Foreskin keratinocyte (primary cell): ENCODE measurements at places on chromosomes 13 and 19. TPM values are rescaled to one million over a fixed set of nuclear protein-coding genes. Genes with fewer than 3 reads are reported as not detected.
A peak's percentile ranks its signal among the peaks of the same experiment; 100 is the strongest.

GRCh38 chr19:13176345-13176744 is 26.1 kb downstream of the IER2 start:
- DNase-seq = no peak

DNA sequence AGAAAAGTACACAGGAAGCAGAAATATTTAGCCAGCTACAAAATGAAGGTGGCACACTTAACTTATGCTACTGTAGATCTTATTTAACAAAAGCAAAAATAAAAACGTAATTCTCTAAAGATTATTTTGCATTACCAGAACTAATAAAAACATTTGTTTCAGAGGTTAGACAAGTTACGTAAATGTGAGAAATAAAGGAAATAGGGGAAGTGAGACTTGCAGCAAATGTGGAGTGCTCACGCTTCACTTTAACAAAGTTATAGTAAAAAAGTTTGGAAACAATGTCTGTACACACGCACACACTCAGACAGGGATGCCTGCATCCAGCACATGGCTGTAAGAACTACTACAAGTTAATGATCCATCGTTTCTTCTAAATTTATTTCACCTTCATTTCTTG is 83.7 kb downstream of the NALCN start:
- DNase-seq = no peak

- DNase-seq = no peak
Observed at GRCh38 chr19:17753976-17754375, 2.7 kb downstream of the FCHO1 start.

DNA sequence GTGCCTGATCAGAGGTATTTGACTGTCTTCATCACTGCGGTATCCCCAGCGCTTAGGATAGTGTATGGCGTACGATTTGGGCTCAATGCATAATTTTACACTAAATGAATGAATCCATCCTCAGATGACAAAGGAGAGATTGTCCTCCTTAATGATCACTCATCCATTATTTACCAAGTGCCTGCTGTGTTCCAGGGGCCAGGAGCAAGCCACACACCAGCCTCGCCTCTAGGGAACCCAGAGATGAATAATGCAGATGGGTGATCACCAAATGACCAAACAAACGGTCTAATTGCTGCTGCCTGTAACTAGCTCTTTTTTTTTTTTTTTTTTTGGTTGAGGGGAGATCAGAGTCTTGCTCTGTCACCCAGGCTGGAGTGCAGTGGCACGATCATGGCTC is 5.9 kb upstream of the GPR32 start:
- DNase-seq = no peak

DNA sequence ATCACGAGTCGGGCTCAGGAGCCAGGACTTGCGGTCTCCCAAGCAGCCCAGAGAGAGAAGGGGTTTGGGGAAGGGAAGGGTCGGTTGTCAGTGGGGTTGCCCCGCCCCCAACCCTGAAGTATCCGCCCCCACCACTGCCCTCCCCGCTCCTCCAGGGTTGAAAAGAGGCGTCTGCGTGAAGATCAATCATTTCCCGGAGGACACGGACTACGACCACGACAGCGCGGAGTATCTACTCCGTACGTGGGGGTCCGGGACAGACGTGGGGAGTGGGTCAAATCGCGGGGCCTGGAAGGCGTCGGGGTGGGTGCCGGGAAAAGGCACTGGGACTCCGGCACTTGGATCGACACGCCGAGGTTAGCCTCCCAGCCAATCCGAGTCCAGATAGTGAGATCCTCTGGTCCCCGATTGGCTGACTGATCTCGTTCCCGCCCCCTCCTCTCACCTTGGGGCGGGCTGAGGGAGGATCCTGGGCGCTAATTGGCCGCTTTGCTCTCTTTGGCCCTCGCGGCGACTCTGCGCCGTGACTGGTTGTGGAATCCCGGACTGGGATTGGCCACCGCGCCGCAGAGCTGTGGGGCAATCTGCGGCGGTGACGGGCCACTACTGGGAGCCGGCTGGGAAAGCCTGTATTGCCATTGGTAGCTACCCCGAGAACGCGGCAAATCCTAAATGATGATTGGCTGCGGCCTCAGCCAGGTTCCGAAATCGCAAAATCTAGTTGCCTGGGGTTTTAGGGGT is 13.3 kb upstream of the CACNG6 start:
- peak; percentile 25 for DNase-seq

DNA sequence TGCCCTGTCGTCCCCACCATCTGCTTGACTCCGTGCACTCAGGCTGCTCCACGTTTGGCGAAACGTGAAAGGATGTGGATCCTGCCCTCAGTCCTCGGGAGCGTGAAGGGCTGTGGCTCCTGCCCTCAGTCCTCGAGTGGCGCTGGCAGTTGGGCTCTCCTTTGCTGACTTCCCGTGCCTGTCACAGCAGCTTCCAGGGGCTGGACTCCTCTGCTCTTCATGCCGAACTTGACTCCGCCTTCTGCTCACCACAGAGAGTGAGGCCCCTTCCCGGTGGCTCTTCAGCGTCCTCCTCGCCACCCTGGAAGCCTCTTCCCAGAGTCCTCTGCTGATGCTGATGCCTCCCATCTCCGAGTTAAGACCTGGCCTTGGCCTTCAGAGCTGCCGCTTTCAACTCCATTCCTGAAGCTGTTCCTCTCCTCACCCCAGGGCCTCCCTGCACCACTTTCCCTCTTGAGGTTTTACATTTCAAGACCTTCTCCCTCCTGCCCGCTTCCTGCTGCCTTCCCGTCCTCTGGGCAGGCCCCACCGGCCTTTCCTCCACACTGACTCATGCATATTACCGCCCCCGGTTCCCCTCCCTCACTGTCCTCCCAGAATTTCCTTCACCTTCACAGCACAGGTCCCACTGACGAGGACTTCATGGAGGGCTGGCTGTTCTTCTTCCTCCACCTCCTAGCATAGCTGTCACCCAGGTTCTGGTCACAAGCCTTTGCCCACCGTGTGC is 111.7 kb downstream of the SHISA2 start:
- no peak for DNase-seq

GRCh38 chr19:18898081-18898606 is 2.2 kb upstream of the CERS1 start:
- DNase-seq = no peak

DNA sequence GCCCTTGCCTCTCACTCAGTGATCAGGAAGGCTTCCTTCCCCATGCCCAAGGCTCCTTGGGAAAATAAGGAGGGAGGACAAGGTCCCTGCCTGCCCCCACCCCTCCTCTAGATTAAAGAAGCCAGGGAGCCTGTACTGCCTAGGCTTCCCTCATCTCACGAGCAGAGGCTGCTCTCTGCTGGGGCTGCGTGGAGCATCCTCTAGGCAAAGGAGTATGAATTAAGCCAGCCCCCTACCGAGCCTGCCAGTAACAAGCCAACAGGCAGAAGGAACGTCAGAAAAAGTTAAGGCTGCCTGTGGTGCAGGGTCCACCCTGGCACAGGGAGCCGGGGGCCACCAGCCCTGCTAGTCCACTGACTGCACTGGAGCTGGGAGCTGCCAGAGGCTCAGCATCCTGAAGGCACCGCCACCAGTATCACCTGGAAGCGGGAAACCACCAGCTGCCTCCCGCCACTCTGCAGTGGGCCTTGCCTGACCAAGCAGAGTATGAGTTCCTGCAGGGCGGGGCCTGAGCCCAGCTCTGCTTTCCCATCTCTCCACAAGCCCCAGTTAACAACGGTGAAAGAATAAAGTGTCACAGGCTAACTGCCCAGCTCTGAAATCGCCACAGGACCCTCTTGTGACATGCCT is 6.8 kb downstream of the NAPA start:
- DNase-seq = no peak

DNA sequence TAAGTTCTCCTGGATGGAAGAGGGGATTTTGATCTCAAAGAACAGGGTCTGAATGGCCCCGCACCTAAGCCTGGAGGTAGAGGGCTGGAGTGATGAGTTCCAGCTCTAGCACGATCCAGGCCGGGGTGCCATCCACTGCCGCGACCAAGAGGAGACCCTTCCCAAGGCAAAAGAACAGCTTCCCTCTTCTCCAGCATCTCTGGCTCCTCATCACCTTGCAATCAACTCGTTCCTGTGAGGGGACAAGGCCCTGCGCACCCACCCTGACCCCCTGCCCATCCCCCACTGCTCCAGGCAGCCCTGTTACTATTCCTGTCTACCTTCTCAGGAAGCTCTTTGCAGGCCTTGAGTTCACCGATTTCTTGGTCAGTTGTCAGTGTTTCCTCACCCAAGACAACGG is 17.8 kb downstream of the COL4A1 start:
- no peak for DNase-seq

CEACAM20 gene
- not detected in 2 replicates for total RNA-seq

MCEMP1 gene
- total RNA-seq = not detected in 2 replicates

GIPR gene
- total RNA-seq = 0.65 and 1.3 TPM in 2 replicates

PRTN3 gene
- not detected in 2 replicates for total RNA-seq

CRX gene
- total RNA-seq = not detected in 2 replicates

GIPC3 gene
- total RNA-seq = not detected in 2 replicates

ERICH6B gene
- total RNA-seq = not detected in 2 replicates

CEACAM4 gene
- not detected in 2 replicates for total RNA-seq
